ENCODE measurements at places on chromosomes 2 and 18.

GRCh38 chr2:238250896-238251295 is 11.1 kb upstream of the HES6 start:
- no peak overlapping the region for H3K27ac ChIP-seq
- no peak overlapping the region for H3K4me3 ChIP-seq
- DNase-seq: no peak

DNA sequence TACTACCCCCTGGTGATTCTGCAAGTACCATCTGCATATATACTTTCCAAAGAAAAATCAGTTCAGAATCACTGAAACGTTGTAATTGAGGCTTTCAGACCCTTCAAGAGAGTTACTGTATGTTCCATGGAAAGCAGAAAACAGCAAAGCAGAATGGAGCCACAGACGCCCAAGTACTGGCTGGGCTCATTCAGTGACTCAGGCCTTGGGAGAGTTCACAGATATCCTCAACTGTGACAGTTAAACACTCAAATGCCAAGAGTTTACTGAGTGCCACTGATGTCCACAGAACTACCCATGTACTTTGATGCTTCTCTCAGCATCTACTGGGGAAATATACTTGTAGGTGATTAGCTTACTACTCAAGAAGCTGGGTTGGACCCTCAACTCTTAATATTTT is 303.4 kb downstream of the TCF4 start:
- H3K27ac ChIP-seq: no peak overlapping the region
- H3K36me3 ChIP-seq: no peaks in the 10 kb centered on the region
- H3K4me3 ChIP-seq: no peak overlapping the region
- no peak for DNase-seq

GRCh38 chr18:79928563-79928960 is 22.9 kb downstream of the SLC66A2 start:
- H3K4me3 ChIP-seq: no peak overlapping the region
- peaks cover 50% of the 10 kb centered on the region for H3K36me3 ChIP-seq
- H3K27ac ChIP-seq: no peak overlapping the region
- DNase-seq: no peak
- H3K27me3 ChIP-seq: no peaks in the 10 kb centered on the region

- no peaks in the 10 kb centered on the region for H3K36me3 ChIP-seq
- peaks cover 5% of the 10 kb centered on the region for H3K4me1 ChIP-seq
- peaks cover 2% of the 10 kb centered on the region for H3K27me3 ChIP-seq
These were observed 91.4 kb upstream of the LGALSL start for GRCh38 chr2:64362562-64363026.

- no peak overlapping the region for H3K4me3 ChIP-seq
- no peak for DNase-seq
- peaks cover 1% of the 10 kb centered on the region for H3K36me3 ChIP-seq
- H3K27ac ChIP-seq: no peak overlapping the region
- no peaks in the 10 kb centered on the region for H3K27me3 ChIP-seq
- H3K4me1 ChIP-seq: peaks cover 16% of the 10 kb centered on the region
These were observed 4.2 kb upstream of the CNNM3 start for GRCh38 chr2:96811917-96812316.
